ENCODE measurements at places on chromosomes 4 and X.

DNA sequence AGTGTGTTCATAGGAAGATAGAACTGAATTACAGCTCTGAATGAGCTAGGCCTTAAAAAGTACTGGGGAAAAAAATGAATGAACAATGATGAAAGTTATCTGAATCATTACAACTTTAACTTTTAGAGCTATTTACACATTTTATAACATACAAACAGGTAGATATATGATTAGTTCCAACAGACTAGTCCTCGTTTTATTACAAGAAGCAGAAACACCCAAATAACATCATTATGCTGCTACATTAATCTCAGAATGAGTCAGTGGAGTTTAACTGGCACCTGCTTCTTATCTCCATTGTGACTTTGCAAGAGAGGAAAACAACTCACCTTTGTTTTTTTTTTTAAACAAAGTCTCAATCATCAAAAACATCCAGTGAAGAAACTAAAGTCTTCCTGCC, 15.2 kb downstream of the ATP8A1 start:
- no peak overlapping the region for H3K27ac ChIP-seq
- H3K4me1 ChIP-seq, result peaks cover 92% of the 10 kb centered on the region
- H3K36me3 ChIP-seq, result no peaks in the 10 kb centered on the region
- DNase-seq, result no peak
- H3K4me3 ChIP-seq, result no peak overlapping the region

DNA sequence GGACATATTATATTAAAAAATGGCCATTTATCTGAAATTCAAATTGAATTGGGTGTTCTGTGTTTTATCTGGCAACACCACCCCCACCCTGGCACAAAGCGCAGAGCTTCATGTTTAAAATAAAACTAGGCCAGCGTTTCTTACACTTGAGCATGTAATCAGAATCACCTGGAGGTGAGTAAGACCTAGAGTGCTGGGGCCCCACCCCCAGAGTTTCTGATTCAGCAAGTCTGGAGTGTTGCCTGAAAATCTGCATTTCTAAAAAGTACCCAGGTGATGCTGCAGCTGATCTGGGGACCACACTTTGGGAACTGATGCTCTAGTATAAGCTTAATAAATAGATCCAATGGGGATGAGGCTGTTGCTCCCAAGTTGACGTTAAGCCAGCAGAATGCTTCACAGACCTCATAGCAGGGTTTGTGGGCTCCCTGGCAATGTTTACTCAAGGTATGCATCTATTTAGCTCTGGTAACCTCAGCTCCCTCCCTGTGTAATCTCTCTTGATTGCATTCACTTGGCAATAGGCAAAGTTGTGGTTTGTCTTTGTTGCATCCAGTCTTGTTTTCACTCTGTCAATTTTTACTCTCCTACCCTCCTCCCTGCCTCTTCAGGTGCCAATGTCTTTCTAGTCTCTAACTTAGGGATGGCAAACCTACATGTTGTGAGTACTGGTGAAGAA, 99.8 kb upstream of the TEX13D start:
- H3K4me3 ChIP-seq, result no peak overlapping the region
- no peaks in the 10 kb centered on the region for H3K36me3 ChIP-seq
- DNase-seq, result peak; percentile 56
- peak overlapping the region; percentile 47 for H3K27ac ChIP-seq
- H3K4me1 ChIP-seq, result peaks cover 33% of the 10 kb centered on the region
- H3K27me3 ChIP-seq, result no peaks in the 10 kb centered on the region

DNA sequence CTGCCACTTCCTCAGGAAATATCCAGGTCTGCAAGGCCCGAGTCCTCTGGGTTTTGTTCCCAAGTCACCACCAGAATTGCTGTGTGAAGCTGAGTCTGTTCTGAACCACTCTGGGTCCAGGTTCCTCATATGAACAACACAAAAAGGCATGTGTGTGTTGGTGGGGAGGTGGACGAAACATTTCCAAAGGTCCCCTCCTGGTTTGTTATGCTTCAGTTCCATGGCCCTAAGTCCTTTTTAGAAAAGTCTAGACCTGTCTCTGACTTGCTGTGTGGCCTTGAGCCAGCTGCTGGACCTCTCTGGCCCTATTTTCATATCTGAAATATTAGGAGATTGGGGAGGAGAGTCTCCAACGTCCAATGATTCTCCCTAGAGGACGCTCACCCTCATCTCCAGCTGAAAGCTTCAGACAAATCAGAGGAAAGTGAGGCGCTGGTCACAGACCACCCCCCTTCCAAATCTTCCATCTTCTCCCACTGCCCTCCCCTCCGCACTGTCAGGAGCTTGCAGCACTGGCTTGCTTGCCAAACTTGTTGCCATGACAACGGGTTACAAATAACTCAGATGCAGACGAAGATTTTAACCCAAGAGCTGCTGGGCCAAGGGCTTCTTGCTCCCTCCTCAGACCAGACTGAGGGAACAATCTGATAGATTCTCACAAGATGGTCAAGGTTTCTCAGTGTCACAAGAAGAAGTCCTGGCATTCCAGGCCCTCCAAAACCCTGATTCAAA, 64.5 kb downstream of the SMC1A start:
- peaks cover 4% of the 10 kb centered on the region for H3K4me1 ChIP-seq
- H3K36me3 ChIP-seq, result no peaks in the 10 kb centered on the region
- H3K27ac ChIP-seq, result no peak overlapping the region
- no peaks in the 10 kb centered on the region for H3K27me3 ChIP-seq

GRCh38 chrX:44435047-44435446, 91.6 kb upstream of the EFHC2 start:
- no peaks in the 10 kb centered on the region for H3K36me3 ChIP-seq
- H3K4me1 ChIP-seq, result no peaks in the 10 kb centered on the region
- H3K27me3 ChIP-seq, result no peaks in the 10 kb centered on the region
- DNase-seq, result no peak
- H3K27ac ChIP-seq, result no peak overlapping the region
- no peak overlapping the region for H3K4me3 ChIP-seq

GRCh38 chr4:83329521-83330110, 5.0 kb downstream of the HPSE start:
- DNase-seq, result no peak
- H3K27ac ChIP-seq, result no peak overlapping the region
- H3K4me3 ChIP-seq, result no peak overlapping the region
- H3K36me3 ChIP-seq, result no peaks in the 10 kb centered on the region
- peaks cover 8% of the 10 kb centered on the region for H3K4me1 ChIP-seq
- no peaks in the 10 kb centered on the region for H3K27me3 ChIP-seq

DNA sequence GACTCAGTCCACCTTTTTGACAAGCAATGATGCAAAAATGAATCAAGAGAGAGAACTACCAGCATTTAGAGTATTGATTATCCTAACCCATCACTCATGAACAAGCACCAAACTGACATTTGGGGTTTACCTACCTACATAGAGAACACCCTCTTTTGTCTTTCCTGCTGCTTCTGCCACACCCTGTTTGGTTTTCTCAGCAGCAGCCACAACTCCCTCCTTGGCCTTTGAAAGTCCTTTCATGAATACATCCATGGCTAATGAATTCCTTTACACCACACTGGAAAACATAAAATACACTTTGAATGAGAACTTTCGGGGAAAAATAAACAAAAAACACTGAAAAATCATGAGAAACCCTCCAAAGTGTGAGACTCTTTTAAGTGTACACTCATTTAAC, 1.5 kb downstream of the SNCA start:
- no peak overlapping the region for H3K4me3 ChIP-seq
- no peak for DNase-seq
- H3K27ac ChIP-seq, result no peak overlapping the region
- H3K27me3 ChIP-seq, result no peaks in the 10 kb centered on the region
- H3K4me1 ChIP-seq, result no peaks in the 10 kb centered on the region

- no peak overlapping the region for H3K27ac ChIP-seq
- no peaks in the 10 kb centered on the region for H3K4me1 ChIP-seq
- no peaks in the 10 kb centered on the region for H3K36me3 ChIP-seq
- no peaks in the 10 kb centered on the region for H3K27me3 ChIP-seq
- no peak for DNase-seq
Measured at GRCh38 chr4:114811564-114812301, 213.1 kb downstream of the UGT8 start.

- H3K27me3 ChIP-seq, result no peaks in the 10 kb centered on the region
- peak; percentile 53 for DNase-seq
- H3K4me1 ChIP-seq, result peaks cover 44% of the 10 kb centered on the region
- H3K27ac ChIP-seq, result peak overlapping the region; percentile 56
Measured at GRCh38 chr4:73816814-73817213, 19.7 kb upstream of the CXCL6 start.

DNA sequence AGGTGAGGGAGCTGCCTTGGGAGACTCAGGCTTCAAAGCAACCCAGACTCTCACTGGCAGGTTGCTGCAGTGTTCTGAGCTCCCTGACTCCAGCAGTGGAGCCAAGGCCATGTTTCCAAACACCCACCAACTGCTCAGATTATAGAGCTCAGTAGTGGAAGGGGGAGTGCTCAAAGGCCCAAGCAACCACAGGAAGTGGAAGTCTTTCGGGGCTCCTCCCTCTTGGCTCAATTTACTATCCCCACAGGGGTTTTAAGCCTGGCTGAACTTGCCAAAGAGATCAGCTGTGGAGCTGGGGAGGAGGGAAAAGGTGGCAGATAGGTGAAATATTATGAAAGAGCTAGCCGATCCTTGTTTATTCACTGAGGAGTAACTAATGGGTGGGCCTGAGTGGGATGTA, 82.5 kb downstream of the HPRT1 start:
- no peak for DNase-seq
- H3K36me3 ChIP-seq, result no peaks in the 10 kb centered on the region
- 0 out of 2 replicates have a peak, but pooled peaks cover 3% of the 10 kb centered on the region for H3K4me1 ChIP-seq

GRCh38 chr4:89913623-89914022, 19.0 kb downstream of the MMRN1 start:
- H3K27ac ChIP-seq, result no peak overlapping the region
- no peaks in the 10 kb centered on the region for H3K4me1 ChIP-seq
- no peak overlapping the region for H3K4me3 ChIP-seq

DNA sequence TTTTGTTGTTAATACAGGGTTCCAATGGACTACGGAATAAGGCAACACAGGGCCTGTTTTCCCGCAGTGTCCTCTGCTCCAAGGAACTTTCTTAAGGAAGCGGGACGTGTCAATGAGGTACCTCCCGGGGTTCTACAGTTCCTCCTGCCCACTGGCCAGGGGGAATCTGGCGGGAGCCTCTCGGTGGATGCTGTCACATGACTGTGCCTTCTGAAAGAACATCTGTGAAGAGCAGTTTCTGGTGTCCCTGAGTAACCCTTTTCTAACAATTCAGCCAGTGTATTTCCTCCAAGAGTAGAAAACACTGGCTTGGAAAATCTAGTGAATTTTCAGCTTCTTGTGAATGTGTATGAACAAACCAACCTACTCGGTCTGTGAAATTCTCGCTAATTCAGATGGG, 32.7 kb downstream of the MFAP3L start:
- peaks cover 43% of the 10 kb centered on the region for H3K4me1 ChIP-seq
- no peaks in the 10 kb centered on the region for H3K27me3 ChIP-seq
- DNase-seq, result no peak

- H3K4me3 ChIP-seq, result no peak overlapping the region
- no peaks in the 10 kb centered on the region for H3K27me3 ChIP-seq
- H3K27ac ChIP-seq, result no peak overlapping the region
- no peaks in the 10 kb centered on the region for H3K36me3 ChIP-seq
Measured at GRCh38 chr4:138311771-138312535, 69.8 kb upstream of the SLC7A11 start.

DNA sequence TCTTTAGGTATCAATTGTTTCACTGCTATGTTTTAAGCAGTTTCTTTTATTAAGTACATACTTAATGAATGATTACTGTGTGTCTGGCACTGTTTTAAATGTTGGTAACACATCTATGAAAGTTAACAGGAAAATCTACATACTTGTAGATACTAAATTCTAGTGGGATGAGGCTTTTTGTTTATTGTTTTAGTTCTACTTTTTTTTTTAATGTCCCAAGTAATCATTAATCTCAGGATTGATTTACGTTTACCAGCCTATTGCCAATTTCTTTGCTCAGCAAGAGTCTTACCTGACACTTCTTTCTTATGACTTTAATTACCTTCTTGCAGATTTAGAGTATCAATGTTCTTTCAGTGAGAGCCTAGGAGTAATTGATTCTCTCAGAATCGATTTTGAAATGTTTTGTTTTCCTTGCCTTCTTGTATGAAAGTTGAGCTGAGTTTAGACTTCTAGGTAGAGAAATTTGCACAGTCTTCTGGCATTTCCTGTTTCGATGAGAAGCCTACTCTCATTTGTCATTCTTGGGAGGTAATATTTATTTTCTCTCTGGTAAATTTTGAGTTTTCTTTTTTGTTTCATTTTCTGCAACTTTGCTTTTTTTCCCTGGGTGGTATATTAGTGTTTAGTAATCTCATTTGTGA, 235.2 kb upstream of the ANKRD50 start:
- DNase-seq, result peak; percentile 65
- 0 out of 2 replicates have a peak overlapping the region, but pooled peaks have one; percentile 10 for H3K4me3 ChIP-seq
- no peaks in the 10 kb centered on the region for H3K27me3 ChIP-seq

- H3K36me3 ChIP-seq, result no peaks in the 10 kb centered on the region
- H3K27me3 ChIP-seq, result no peaks in the 10 kb centered on the region
- DNase-seq, result no peak
- no peak overlapping the region for H3K4me3 ChIP-seq
- no peaks in the 10 kb centered on the region for H3K4me1 ChIP-seq
- H3K27ac ChIP-seq, result no peak overlapping the region
Measured at GRCh38 chrX:48591255-48591791, 6.0 kb upstream of the WDR13 start.

GRCh38 chrX:14964500-14964899, 91.3 kb downstream of the MOSPD2 start:
- no peak for DNase-seq
- H3K4me1 ChIP-seq, result no peaks in the 10 kb centered on the region
- H3K4me3 ChIP-seq, result no peak overlapping the region
- no peaks in the 10 kb centered on the region for H3K27me3 ChIP-seq

DNA sequence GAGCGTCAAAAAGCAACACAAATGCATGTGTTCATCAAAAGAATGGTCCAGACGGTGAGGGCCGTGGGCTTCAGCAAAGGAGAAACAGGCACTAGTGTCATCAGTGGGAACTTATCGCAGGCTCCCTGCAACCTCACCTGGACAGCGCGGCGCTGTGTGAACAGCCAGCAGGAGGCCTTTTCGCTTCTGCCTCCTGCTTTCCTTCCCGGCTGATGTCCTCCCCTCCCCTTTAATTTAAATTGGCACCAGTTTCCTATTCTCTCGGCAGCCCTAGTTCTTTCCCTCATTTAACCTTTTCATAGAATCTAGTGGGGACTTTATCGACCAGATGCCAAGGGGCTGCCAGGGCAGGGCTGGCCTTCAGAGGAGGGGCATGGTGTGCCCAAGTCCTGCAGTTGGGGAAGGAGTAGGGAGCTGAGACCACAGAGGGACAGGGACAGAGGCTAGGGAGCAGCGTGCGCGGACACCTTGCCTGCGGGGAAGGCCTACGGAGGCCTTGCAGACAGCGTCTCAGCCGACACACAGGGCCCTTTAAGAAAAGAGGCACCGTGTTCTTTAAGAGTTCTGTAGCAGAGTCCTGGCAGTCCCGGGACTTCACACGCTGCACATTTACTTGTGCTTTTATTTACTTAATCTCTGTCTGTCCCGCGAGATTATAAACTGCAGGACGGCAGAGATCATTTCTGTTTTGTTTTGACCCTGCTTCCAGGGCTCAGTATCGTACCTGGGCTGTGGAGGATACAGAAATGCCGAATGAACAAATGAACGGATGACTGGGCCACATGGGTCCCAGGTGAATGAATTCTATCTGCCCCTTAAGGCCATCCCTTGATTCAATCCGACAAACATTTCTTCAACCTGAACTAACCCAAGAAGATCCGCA, 8.4 kb upstream of the SORBS2 start:
- H3K27ac ChIP-seq, result no peak overlapping the region
- H3K4me1 ChIP-seq, result peaks cover 21% of the 10 kb centered on the region
- no peak for DNase-seq
- H3K36me3 ChIP-seq, result no peaks in the 10 kb centered on the region
- H3K27me3 ChIP-seq, result 0 out of 2 replicates have a peak, but pooled peaks cover 5% of the 10 kb centered on the region

GRCh38 chr4:181308476-181309312, 934.5 kb upstream of the TENM3 start:
- no peaks in the 10 kb centered on the region for H3K27me3 ChIP-seq
- H3K4me1 ChIP-seq, result peaks cover 9% of the 10 kb centered on the region
- DNase-seq, result peak; percentile 66
- H3K4me3 ChIP-seq, result peak overlapping the region; percentile 46
- no peaks in the 10 kb centered on the region for H3K36me3 ChIP-seq
